Fibroblast of mammary gland (primary cell): ENCODE measurements at places on chromosomes 3 and 15.

GRCh38 chr3:98008855-98009254 lies 26.3 kb downstream of the GABRR3 start:
- DNase-seq = no peak

- DNase-seq = no peak
Observed at GRCh38 chr3:20105513-20106280, 65.5 kb downstream of the KAT2B start.

GRCh38 chr3:172876297-172876696 lies 125.8 kb downstream of the ECT2 start:
- DNase-seq = no peak

GRCh38 chr3:114307832-114308231 lies 14.0 kb downstream of the TIGIT start:
- no peak for DNase-seq

DNA sequence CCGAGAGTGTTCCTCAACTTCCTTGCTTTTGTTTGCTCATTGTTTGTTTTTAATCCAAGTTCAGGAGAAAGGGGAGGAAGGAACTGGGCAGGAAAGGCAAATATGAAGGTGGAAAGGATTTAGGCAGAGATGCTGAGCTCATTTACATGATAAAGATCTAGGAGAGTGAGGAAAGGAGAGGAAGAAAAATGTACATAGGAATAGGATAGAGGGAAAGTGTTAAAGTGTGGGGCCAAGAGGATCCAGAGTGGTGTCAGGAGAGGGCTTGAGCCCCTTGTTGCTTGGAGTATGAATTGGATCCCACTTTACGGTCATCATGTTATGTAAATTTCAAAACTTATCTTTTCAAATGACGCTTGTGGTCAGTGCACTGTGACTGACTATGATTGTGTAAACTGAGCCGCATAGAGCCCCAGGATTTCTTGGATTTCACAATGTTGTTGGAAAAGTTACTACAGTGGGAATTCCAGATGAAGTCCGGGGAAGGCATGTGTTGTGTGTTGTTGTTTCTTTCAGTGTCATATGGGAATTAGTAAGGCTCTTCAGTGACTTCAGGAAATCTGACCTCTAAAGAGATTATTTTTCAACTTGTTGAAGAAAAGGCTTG lies 15.0 kb upstream of the PLD1 start:
- peak; percentile 98 for DNase-seq

DNA sequence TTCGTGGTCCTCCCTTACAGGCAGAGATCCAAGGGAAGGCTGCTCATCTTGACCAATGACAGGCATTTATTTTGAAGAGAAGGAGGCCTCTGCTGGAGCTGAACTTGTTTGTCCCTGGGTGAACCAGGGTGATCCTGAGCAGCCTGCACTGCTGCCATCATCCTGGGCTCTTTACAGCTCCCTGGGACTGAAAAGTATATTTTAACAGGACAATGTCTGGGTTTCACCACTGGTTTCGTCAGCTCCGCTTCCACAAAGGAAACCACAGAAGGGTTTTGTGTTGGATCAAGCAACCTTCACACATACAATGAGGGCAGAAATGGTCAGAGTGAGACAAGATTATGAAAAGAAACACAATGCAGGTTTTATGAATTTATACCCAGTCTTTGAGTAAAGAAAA lies 400.7 kb upstream of the TPM1 start:
- DNase-seq = no peak

GRCh38 chr3:156353563-156353962 lies 201.4 kb downstream of the SSR3 start:
- DNase-seq = peak; percentile 44

- peak; percentile 36 for DNase-seq
Observed at GRCh38 chr3:61448378-61448777, 113.0 kb upstream of the PTPRG start.

DNA sequence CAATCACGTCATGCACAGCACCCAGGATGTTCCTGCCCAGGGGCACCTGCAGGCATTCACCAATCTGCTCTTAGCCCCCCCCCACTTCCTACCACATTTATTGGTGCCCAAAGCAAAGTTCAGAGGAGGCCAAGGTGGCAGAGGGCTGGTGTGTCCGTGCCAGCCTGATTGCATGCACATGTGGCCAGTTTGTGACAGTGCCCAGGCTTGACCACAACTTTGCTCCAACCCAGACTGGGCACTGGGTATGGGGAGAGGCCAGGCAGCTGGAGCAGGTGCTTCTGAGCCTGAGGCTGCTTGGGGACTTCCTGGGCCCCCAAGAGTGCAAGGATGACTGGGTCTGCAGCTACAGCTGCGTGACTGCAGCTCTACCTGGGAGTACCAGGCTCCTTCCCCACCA lies 192.3 kb upstream of the BCHE start:
- DNase-seq = no peak

DNA sequence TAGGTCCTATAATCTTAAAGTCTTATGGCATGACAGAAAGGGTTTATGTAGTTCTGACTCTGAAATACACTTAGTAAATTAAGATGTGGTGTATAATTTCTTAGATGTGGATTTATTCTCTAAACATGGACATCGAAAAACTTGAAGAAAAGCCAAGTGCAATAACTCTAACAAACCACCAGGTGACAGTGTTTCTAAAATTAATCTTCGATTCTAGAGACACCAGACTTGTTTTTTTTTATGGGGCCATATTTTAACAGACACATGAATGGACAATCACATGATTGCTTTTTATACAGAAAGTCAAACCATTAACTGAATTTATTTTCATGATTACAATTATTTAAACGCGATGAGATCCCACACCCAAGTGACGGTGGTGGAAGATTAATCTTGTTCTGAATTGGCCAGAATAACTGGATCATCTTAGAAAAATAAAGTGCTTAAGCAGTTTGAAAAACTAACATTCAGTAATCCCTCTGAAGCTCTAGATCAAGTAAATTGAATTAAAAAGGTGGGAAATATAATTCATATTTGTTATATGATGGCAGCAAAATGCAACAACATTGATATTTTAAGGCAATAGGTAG lies 305.1 kb downstream of the LSAMP start:
- peak; percentile 57 for DNase-seq

- no peak for DNase-seq
Observed at GRCh38 chr15:77163781-77164384, 93.0 kb upstream of the TSPAN3 start.

DNA sequence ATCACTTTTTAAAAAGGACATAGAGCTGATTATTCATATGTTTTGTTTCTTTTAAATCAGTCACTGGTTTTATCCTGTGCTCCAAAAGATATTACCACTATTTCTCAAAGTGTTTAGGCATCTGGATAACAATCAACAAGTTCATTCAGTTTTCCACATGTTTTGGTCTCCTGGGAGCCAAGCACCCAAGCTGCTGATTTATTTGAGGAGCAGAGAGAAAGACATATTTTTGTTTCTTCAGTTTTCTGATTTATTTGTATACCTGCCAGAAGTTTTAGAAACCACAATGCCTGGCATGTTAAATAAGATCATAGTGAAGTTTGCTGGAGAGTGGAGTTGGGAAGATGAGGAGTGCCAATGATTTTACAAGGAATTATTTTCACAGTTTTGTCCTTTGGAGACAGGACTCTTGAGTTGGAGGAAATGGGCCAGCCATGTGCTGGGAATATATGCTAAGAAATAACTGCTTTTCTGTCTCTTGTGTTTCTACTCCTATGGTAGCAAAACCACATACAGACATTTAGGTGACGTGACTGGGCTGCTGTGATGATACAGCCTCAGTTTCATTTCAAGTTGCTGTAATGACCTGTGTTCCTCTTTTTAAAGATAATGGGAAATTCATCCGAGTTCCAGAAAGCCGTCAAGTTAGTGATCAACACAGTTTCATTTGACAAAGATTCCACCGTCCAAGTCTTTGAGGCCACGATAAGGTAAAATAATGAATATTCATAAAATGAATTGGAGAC lies 11.7 kb downstream of the EDEM1 start:
- DNase-seq = no peak

DNA sequence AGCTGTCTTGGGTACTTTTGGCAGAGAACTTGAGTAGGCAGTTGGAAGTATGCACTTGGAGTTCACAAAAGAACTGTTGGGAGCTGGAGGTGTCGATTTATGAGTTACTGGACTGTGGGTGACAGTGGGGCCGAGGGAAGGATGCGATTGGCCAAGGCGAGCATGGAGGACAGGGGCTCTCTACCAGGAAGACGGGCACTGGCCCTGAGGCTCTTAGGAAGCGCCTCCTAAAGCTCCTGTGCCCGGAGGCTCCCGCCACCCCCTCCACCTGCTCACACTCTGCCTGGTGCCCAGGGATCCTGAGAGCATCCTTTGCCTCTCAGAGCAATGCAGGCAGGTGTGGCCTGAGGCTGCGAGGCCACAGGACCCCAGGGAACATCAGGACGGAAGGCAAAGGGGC lies 69.0 kb downstream of the CRTC3 start:
- no peak for DNase-seq

DNA sequence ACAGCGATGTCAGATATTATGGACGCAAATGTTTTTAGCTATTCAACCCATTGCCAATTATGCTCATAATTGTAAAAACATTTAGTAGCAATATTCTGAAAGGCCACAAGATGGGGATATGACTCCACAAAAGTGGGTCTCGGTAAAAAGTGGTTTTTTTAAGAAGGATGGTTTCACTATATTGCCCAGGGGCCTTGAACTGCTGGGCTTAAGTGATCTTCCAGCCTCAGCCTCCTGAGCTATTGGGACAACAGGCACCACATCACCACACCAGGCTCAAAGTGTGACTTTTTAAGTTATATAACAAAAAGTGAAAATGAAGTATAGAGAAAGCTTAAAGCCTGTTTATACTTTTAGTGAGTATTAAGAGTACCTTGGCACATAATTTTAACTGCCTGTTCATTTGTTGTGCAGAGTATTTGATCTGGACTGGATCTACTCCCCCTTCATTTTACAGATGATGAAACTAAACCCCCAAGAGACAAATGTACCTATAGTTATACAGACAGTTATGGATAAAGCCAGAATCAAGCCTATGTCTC lies 9.4 kb downstream of the NAA50 start:
- DNase-seq = peak; percentile 77

DNA sequence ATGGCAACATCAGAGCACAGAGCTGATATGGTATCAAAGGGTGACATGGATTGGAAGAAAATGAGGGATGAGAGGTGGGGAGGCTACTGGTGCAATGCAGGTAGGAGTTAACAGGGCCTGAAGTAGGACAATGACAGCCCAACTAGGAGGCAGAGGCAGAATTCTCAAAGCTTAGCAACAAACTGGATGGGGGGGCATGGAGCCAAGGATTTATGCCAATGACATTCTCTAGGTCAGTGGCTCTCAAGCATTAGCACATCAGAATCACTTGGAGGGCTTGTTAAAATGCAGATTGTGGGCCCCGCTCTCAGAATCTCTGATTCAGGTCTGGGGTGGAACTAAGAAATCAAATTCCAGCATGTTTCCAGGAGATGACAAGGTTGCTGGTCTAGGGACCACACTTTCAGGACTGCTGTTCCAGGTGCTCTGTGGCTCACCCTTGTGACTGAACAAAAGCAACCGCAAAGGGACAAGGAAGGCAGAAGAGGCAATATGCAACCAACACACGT lies 98.0 kb upstream of the TNIK start:
- no peak for DNase-seq

GRCh38 chr3:169250000-169250399 lies 413.5 kb downstream of the MECOM start:
- no peak for DNase-seq

DNA sequence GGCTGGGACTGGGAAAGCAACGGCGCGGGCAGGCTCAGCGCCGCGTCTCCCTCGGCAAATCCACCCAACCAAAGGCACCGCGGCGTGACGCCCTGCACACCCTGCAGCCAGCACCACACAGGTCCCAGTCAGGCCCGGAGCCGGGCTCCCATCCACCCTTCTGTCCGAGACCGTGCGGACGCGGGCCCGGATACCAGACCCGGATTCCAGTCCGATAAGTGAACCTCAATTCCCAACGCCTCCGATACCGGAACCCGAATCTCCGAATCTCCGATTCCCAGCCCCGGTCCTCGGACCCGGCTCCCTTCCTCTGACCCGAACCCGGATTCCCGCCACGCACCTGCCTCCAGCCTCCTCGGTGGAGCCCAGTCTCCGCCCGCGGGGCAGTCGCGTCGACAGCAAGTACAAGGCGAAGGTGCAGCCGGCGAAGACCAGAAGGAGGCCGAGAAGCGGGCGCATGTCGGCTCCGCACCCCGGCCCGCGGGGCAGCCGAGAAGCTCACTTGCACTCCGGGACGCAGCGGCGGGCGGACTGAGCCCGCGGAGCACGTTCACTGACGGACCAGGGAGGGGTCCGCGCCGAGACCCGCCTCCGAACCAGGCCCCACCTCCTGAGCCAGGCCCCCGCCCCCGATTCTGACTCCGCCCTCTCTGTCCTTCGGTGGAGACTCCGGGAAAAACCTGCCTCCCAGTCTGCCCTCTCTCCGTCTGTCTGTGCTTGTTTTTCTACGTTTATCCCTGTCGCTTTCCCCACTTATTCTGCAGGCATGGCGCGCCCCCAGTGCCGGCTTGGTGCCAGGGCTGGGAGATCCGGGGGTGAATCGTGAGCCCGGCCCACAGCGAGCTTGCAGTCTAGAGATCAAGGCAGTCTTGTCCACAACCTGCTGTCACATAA lies at the start of gene TMEM41A:
Gene TMEM41A, minus strand, starts transcription at position 533 of the 894 bp plus-strand sequence. Its CDS starts 74 bp downstream, at position 459.
- DNase-seq = peak; percentile 84

DNA sequence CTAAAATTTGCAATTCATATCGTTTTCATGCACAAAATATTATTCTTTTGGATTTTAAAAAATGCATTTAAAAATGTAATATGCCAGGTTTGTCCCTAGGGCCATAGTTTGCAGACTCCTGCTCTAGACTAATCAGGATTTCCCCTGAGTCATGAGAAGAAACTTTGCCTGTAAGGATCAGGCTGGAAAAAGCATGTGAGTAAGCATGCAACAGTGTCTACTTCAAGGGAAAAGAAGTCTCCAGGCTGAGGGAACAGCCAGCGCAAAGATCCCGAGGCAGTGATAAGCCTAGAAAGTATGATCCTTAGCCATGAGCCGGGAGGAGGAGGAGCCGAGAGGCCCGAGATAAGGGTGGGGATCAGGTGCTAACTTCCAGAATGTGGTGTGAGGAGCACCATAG lies 382.8 kb upstream of the CFAP20DC start:
- peak; percentile 14 for DNase-seq

GRCh38 chr3:112617285-112617684 lies 23.7 kb downstream of the CCDC80 start:
- no peak for DNase-seq

DNA sequence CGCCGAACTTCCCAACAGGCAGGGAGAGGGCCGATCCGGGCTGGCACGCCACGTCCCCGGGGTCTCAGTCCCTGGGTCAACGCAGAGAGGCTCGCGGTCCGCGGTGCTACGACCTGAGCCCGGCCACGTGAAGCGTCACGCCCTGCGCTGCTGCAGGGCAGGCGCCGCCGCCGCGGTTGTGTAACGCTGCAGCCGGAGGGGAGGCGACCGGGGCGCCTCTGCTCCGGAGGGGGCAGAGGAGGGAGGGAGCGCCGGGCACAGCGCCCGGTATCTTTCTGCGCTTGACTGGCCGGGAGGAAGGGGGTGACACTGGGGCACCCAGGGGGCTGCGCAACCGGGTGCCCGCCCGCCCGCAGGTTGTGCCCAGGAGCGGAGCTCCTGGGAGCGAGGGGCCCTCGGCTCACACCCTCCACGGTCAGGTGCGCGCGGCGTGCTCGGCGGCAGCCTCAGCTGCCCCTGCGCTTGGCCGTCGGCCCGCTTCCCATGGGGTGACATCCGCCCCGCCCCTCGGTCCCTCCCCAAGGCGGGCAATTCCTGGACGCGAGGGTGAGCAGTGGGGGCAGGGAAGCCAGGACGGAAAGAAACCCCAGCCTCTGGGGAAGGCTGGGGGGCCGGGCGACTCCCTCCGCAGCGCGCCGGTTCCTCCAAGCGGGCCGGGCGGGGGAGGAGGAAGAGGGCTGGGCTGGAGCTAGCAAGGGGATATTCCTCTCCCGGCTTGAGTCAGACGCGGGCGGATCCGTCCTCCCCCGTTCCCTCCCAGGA lies 852 bp upstream of the BHLHE40 start:
- peak; percentile 98 for DNase-seq
